ENCODE measurements at places on chromosomes 4 and X.

DNA sequence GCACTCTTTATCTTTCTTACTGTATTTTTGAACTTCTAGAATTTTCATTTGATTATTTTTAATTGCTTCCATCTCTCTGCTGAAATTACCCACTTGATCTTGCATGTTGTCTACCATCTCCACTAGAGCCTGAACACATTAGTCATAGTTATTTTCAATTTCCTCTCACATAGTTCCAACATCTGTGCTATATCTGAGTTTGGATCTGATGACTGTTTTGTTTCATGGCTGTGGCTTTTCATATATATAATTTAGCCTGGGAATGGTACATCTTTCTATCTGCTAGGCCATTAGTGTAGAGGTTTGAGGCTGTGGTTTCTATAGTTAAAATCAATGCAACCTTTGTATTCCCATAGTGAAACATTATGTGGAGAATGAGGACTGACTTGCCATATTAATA is 33.2 kb downstream of the NPY2R start:
- no peak for DNase-seq

- no peak for DNase-seq
Observed at GRCh38 chr4:1365271-1366178, 18.5 kb downstream of the UVSSA start.

GRCh38 chr4:13821522-13821921 is 194.0 kb upstream of the BOD1L1 start:
- no peak for DNase-seq

DNA sequence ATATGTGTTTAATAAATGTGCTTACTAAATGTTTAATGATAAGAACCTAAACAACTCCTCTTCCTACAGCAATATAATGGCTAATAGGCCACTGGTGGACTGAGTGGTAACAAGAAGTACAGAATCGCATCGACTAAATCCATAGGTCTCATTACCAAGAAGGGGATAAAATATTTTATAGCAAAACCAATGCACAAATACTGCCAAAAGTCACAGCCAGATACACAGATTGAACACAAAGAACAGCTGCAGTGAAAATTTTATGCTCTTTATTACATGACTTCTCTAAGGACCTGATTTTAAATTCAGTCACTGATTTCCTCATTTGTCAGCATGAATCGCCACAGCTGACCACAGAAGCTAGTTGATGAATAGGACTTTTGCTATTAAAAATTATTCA is 285.4 kb downstream of the DHX15 start:
- DNase-seq, result no peak

GRCh38 chr4:147822128-147822527 is 90.2 kb downstream of the ARHGAP10 start:
- no peak for DNase-seq

GRCh38 chr4:128846063-128846462 is 36.6 kb downstream of the JADE1 start:
- DNase-seq, result no peak
